Natural killer cell treated with Interleukin-12 subunit alpha and Interleukin-12 subunit beta and Interleukin-15 and Interleukin-18, amount 100 ng/mL, for 72 hours (primary cell): ENCODE measurements at places on chromosomes 1 and 21. TPM values are rescaled to one million over a fixed set of nuclear protein-coding genes. Genes with fewer than 3 reads are reported as not detected.

The EDARADD gene
- 1.9 TPM for total RNA-seq

GRCh38 chr1:214155987-214156625 lies 124.9 kb upstream of the SMYD2 start:
- H3K4me3 ChIP-seq, result no peak overlapping the region
- peaks cover 14% of the 10 kb centered on the region for H3K27me3 ChIP-seq
- no peaks in the 10 kb centered on the region for H3K36me3 ChIP-seq
- H3K27ac ChIP-seq, result no peak overlapping the region
- H3K4me1 ChIP-seq, result no peaks in the 10 kb centered on the region

GRCh38 chr21:40047211-40047610 lies 180.0 kb downstream of the PCP4 start:
- H3K27ac ChIP-seq, result no peak overlapping the region
- no peak overlapping the region for H3K4me3 ChIP-seq
- H3K36me3 ChIP-seq, result no peaks in the 10 kb centered on the region

DNA sequence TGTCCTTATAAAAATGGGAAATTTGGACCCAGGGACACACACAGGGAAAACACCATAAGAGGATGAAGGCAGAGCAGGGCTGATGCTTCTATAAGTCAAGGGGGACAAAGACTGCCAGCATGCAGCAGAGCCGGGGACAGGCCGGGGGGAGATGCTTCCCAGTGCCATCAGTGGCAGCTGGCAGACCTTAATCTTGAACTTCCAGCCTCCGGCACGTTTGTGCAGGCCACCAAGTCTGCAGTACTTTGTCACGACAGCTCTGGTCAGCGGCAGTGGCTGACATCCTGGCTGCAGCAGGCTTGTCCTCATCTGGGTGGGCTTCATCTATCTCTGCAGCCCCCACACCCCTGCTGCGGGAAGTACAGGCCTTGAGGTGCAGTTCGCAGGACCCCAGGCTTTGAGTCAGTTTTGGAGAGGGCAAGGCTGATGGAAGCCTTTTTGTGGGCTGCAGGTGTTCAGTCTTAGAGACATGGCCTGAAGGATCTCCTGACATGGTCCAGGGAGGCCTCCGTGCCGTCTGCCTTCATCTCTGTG lies 186.0 kb downstream of the DYRK1A start:
- no peak for DNase-seq
- H3K4me3 ChIP-seq, result no peak overlapping the region
- H3K4me1 ChIP-seq, result peaks cover 11% of the 10 kb centered on the region
- H3K27me3 ChIP-seq, result peaks cover 21% of the 10 kb centered on the region
- H3K36me3 ChIP-seq, result no peaks in the 10 kb centered on the region

- H3K27me3 ChIP-seq, result peaks cover 8% of the 10 kb centered on the region
- no peak overlapping the region for H3K4me3 ChIP-seq
- H3K27ac ChIP-seq, result no peak overlapping the region
- no peak for DNase-seq
- peaks cover 34% of the 10 kb centered on the region for H3K4me1 ChIP-seq
Observed at GRCh38 chr21:42223826-42224575, 5.1 kb downstream of the ABCG1 start.

- H3K27ac ChIP-seq, result no peak overlapping the region
- H3K4me3 ChIP-seq, result no peak overlapping the region
- no peak for DNase-seq
- peaks cover 16% of the 10 kb centered on the region for H3K27me3 ChIP-seq
Observed at GRCh38 chr21:45892156-45892915, 89.2 kb upstream of the COL6A1 start.

GRCh38 chr1:201461645-201462441 lies 7.1 kb downstream of the PHLDA3 start:
- H3K4me1 ChIP-seq, result peaks cover 2% of the 10 kb centered on the region
- no peaks in the 10 kb centered on the region for H3K36me3 ChIP-seq
- H3K4me3 ChIP-seq, result no peak overlapping the region
- H3K27ac ChIP-seq, result no peak overlapping the region
- DNase-seq, result no peak

- no peak overlapping the region for H3K27ac ChIP-seq
- no peaks in the 10 kb centered on the region for H3K36me3 ChIP-seq
- DNase-seq, result no peak
- no peak overlapping the region for H3K4me3 ChIP-seq
- no peaks in the 10 kb centered on the region for H3K4me1 ChIP-seq
Observed at GRCh38 chr1:181551249-181551648, 67.9 kb downstream of the CACNA1E start.

- H3K27ac ChIP-seq, result no peak overlapping the region
- H3K4me1 ChIP-seq, result peaks cover 6% of the 10 kb centered on the region
- H3K4me3 ChIP-seq, result no peak overlapping the region
- H3K27me3 ChIP-seq, result no peaks in the 10 kb centered on the region
- H3K36me3 ChIP-seq, result no peaks in the 10 kb centered on the region
Observed at GRCh38 chr1:65478379-65479026, 58.0 kb downstream of the LEPR start.
